ENCODE measurements at places on chromosomes 7 and 10.

DNA sequence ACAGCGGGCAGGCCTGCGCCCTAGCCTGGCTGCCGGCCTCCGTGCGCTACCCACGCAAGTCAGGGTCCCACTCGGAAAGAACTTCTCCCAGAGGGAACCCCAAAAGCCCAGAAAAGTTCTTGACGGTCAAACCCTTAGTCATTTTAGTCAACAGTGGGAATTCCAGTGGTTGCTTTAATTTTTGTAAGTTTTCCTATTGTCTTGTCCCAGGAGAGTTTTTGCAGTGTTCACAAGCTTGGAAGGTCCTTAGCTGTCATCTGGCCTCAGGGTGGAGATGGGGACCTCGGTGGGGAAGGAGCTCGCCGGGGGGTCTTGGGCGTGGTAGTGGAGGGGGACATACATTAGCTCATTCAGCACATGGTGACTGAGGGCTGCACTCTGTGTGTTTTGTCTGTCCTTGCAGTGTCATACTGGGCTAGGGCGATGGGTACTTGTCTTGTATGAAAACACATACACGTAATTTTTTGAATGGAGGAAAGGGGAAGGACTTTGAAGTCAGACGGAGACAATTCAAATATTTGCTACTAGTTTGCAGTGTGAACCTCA, 736 bp downstream of the MINDY4 start:
- no peak for DNase-seq

- DNase-seq = no peak
Measured at GRCh38 chr7:40972426-40972825, 730.5 kb downstream of the INHBA start.

DNA sequence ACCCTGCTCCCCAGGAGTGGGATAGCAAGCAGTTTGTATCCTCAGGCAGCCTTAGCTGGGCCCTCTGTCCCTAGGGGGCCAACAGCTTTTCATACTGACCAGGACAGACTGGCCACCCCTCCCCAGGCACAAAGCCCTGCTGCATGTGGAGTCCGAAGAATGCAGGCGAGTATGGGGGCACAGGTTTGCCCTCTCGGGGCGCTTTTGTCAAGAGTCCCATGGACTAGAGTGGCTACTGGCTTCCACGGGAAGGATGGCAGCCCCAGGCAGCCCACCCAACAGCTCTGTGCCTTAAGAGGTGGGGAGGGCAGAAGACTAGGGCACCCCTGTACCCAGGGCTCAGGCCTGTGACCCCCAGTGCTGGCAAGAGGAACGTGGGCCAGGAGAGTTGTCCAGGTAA, 10.7 kb downstream of the CXCL12 start:
- no peak for DNase-seq

DNA sequence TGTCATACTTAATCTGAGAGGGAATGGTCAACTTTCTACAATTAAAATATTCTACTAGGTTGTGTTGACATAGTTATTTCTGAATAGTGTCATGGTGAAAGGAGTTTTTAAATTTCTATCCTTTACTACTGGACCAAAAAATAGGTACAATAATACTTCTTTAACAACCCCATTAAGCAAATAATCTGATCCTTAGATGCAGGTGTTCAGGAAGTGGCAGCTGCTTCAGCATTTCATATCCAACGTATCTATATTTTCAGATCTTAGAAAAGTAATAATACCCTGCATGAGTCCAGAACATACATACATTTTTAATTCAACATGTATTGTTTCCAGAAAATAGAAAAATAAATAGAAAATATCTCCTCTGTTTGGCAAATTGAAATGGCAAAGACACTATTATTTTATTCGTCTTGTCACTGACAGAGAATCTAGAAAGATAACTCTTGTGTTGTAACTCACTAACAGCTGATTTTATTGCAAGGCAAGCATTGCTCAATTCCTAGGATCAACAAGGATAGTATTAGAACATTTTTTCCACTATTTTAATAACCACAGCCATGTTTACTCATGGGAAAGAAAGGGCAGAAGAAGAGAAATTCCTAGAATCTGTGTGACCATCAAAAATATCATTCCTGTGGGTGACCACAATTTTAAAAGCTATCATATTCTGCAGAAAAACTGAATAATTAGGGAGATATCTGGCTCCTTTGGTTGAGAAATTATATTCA, 159.3 kb upstream of the CNTNAP2 start:
- DNase-seq = no peak

DNA sequence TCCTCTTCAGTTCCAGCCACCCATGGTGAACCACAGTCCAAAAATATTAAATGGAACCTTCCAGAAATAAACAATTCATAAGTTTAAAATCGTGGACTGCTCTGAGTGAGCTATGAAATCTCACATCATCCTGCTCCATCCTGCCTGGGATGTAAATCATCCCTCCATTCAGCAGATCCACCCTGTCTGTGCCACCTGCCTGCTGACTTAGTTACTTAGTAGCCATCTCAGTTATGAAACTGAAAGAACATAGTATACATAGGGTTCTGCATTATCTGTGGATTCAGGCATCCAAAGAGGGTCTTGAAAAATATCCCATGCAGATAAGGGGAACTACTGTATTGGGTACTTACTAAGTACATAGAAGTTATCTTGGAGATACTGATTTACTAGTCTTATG, 89.0 kb downstream of the ST8SIA6 start:
- no peak for DNase-seq

GRCh38 chr10:46232084-46232483, 54.7 kb upstream of the ANTXRL start:
- no peak for DNase-seq

DNA sequence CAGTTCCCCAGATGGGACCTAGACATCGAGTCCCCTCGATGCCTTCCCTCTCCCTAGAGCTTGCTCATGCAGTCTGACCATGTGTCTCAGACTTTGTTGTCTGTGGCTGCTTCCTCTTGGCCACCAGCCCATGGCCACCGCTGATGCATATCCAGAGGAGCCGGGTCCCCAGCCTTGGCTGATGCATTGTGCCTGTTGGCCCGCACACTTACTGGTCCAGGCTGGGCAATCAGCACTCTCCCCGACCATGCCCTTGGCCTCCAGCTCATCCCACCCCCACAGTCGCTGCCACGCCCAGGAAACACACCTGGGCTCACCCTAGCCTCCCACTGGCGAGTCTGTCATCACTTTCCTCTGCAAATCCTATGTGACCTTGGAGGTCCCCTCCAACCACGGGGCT, 10.1 kb downstream of the NPC1L1 start:
- DNase-seq = no peak

- peak; percentile 14 for DNase-seq
Measured at GRCh38 chr10:17229016-17229716, 1.1 kb downstream of the VIM start.

DNA sequence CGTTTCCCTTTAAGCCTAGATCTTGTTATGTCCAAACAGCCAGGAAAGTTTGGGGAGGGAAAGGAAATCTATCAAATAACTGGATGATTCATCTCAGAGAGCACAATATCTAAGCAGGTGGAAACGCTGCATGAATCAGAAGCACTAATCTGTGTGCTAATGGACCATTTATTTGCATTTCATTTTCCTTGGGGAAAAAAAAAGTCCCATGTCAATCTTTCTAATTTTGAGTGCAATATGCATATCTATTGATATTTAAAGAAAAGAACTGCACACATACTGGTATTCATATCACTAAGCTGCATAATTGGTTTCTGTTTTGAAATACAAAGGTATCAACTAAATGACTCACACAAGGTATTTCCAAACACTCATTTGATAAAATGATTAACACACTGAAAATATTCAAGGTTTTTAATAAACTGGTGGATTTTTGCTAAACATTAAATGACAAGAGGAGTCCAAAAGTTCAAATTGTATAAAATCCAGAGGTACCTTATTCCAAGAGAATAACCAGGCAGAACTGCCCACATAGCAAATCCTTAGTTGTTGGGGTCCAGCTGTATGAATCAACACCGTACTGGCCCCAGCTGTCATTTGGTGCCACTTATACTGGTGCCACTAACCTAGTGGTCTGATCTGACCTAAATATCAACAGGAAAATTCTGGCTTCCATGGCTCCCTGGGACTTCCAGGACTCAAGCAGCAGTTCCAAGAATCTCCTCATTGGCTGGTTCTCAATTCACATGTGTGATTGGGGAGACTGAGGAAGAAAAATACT, 122.2 kb upstream of the SP4 start:
- DNase-seq = no peak

- DNase-seq = no peak
Measured at GRCh38 chr7:115676080-115676479, 354.5 kb downstream of the TFEC start.

- no peak for DNase-seq
Measured at GRCh38 chr7:55024776-55025175, 6.0 kb downstream of the EGFR start.

DNA sequence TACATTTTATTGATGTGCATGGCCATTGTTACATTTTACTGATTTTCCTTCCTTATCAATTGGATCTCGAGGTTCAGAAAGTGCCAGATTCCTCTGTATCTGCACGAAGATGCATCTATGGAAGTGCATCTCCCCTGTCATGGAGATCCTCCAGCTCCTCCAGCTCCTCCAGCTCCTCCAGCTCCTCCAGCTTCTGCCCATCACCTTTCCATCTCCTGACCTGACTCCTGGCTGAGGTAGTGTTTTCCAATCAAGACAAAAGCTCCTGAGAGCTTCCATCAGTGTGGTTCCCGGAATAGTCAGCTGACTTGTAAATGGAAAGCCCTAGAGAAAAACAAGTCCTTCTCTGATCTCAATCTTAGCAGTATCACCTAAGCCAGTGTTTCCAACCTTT, 90.8 kb upstream of the KLF6 start:
- no peak for DNase-seq

- no peak for DNase-seq
Measured at GRCh38 chr10:70671619-70672164, 614 bp upstream of the ADAMTS14 start.

DNA sequence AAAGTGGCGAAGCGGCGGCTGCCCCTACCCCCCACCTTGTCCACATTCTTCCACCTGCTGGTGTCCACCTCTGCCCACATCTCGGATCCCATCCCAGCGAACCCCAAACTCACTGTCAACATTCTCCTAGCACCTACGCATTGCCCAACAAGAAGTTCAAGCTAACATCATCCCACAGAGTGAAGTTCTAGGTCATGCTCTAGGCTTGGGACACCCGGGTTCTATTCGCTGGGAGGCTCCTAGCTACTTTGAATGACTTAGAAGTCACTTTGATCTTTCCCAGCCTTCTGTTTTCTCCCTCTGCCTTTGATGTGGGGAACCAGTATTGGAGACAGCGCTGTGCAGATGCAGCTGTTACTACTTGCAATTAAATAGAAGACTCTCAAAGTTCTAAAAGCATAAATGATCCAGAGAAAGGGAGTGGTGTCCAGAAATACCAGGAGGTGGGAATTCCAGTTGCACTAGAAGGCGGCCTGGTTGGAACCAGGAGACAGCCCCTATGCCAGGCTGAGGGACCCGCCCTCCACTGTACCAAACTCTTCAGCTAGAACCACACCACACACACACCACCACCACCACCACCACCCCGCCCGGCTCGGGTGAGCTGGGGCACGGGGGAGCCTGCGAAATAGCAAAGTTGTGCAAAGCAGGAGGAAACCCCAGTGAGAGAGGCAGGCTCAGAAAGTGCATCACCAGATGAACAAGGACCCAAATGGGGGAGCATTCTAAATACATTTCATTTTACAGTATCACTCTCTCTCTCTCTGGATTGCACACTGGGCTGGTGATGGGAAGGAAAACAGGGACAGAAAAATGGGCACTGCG, 5.5 kb upstream of the VGF start:
- no peak for DNase-seq

- no peak for DNase-seq
Measured at GRCh38 chr7:105779856-105780780, 96.3 kb downstream of the ATXN7L1 start.

DNA sequence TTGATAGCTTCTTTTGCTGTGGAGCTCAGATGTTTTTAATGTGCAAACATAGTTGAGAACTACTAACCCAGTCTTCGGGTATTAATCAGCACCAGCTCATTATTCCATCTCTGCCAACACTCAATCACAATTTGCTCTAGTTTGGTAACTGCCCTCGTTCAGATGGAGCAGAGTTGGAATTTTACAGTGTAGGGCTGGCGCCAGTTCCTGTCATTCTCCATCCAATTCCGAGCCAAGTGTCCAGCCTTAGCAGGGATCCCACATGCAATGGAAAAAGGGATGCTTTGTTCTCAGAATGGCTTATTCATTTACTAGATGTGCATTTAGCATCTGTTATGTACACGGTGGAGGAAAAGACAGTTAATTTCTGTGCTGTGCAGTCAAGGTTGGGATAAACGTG, 504.5 kb upstream of the GALNT17 start:
- DNase-seq = no peak

- no peak for DNase-seq
Measured at GRCh38 chr10:99346247-99346646, 17.1 kb downstream of the CNNM1 start.

DNA sequence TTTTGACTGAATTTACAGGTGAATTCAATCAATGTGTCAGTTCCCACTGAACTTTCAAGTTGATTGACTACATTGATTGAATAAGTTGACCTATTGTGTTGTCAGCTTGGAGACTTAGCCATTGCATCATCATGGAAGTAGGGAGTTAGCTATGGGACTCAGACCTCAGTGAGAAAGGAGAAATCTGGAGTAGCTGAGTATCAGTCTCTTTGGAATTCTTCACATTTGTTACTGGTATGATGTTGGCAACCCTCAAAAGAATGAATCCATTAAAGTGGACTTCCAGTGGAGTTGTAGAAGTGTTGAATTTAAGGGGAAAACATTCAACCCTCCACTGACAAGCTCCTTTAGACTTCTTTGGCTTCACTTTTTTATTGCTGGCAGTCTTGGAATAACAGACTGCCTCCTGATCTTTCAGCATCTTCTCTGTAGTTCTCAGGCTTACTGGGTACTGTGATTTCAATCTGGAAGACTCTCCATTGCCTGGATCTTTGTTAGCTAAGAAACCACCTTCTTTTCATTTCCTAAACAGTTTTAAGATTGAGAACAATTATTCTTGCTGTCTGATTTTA, 160.3 kb upstream of the NRP1 start:
- DNase-seq = no peak

All from NCI-H1048 (cell line).